ENCODE measurements at places on chromosomes 1 and 21.

DNA sequence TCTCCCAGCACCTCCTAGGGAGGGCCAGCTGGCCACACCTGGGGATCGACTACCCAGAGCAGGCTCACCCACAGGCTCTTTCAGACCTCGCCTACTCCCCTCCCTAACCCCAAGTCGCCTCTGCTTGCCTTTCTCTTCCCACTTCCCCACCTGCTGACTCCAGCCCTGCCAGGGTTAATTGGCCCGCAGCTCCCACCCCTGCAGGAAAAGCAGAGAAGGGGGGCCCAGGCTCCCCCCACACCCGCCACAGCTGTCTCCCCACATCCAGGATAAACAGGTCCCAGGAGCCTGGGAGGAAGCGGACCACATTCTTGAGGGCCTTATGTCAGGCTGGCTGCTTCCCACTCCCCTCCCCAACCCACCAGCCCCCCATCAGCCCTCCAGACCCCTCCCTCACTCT lies 45.0 kb downstream of the TAS1R2 start:
- DNase-seq = peak; percentile 28

DNA sequence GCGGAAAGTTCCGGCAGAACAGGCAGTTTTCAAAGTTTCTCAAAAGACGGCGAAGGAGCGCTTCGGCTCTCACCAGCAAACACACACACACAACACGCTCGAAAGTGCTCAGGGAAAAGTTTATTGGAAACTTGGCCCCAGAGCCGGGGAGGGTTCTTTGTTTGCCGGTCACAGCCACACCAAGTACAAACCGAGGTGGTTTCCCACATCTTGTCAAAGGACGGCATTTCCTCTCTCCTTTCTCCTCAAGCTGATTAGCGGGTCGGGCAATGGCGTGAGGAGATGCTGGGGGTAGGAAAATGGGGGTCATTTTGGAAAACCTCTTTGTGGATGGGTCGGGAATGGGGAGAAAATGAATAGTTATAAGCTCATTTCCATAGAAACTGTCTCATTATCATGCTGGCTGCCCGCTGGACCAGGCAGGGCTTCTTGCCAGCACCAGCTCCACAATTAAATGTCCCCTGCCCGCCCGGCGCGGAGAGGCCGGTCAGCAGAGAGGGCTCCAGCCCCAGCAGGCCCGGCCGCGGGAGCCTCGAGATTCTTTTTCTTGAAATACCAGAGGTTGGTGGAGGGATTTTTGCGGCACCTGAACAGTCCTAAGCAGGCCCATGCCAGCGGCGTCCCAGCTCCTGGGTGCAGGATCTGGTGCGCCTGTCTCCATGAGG lies 92.3 kb downstream of the PRDM16 start:
- no peak for DNase-seq

DNA sequence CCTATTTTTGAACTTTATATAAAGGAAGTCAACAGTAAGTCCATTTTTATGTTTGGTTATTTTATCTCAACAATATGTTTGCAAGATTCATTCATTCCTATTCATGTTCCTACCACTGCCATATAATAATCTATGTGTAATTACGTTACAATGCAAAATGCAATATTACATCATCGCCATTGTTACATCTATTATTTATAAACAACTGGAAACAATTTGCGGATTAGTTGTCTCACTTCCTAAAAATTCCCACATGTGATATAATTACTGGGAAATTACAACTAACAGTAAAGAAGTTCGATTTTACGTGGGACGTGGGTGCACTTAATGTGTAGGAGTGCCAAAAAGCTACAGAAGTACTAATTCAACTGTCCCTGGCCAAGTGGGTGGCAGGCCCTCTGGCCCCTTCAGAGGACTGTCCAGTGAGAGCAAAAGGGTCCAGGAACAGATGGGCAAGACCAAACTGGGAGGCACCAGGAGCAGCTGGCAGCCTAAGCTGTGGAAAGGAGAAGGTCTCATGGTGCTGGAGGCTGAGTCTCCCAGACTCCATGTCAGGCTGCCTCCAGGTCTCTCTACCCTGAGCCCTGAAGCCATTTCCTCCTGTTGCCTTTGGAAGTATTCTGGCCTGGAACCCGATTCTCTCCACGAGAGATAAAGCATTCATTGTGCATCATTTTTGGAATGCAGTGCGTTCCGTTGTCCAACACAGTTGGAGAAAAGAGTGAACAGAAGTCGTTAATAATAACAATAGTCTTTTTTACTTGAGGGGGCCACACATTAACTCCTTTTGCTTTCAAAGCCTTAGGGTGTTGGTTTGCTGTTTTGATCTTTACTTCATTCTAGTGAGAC lies 42.9 kb downstream of the TNNT2 start:
- no peak for DNase-seq

GRCh38 chr1:75768016-75768415 lies 18.0 kb upstream of the RABGGTB start:
- no peak for DNase-seq

- no peak for DNase-seq
Measured at GRCh38 chr1:67367370-67368045, 59.8 kb downstream of the IL12RB2 start.

DNA sequence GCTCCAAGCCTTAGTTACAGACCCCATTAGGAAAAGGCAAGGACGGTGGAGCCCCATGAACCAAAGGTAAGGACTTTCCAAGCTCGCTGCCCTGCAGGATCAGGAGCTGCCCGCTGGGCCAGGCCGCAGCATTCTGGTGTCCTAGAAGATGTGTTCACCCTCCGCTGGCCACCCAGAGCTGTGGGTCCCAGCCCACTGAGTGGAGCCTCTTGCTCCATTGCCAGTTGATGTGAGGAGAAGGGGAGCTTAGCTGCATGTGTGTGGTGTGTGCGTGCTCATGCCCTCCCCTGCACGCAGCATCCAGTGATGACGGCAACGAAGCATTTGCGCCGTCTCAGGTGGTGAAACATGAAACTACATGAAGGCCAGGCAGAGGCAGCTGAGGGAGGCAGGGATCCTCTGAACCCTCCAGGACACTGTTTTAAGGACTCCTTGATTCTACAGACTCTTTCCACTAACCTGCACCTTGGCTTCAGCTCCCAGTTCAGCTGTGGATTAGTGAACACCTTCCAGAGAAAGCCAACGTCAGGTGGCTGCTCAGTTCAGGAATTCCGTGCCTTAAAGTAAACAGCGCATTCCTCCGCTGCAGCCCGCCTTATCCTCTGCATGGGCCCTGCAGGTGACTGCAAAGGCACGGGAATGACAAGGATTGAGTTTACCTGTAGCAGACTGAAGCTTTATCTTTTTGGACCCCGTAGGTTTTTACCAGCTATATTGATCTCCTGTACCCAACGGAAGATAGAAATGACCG lies 48.7 kb downstream of the SMYD2 start:
- no peak for DNase-seq

- DNase-seq = no peak
Measured at GRCh38 chr1:170215072-170215885, 69.5 kb downstream of the NTMT2 start.

- DNase-seq = no peak
Measured at GRCh38 chr1:145877923-145878486, 7.7 kb downstream of the ANKRD35 start.

- DNase-seq = no peak
Measured at GRCh38 chr21:18294100-18294499, 49.5 kb downstream of the CHODL start.

DNA sequence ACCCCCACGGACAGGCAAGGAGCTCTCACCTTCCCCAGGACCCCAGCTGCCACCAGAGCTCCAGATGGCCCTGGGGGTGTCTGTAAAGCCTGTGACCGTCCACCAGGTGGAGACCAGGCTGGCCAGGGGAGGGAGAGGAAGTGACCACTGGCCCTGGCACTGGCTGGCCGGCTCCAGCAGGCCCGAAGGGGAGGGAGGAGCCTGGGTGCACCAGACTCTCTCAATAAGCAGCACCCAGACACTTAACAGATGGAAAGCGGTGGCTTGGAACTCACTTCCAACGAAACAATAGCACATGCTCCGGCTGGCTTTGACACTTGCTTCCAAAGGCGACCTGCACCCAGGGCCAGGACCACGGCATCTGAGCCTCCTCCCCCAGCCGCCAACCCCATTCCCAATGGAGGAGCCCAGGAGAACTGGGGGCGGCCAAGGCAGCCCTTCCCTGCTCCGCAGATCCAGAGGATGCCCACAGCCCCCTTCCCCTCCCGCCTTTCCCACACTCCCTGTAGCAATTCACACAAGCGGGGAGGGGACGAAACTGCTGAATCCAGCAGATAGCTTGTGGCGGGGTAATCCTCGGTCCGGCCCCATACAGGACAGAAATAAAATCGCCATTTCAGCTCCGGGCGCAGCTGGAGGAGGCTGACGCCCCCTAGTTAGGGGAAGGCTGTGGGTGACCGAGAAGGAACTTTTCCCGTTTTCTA lies 742 bp upstream of the PDE9A start:
- DNase-seq = no peak

DNA sequence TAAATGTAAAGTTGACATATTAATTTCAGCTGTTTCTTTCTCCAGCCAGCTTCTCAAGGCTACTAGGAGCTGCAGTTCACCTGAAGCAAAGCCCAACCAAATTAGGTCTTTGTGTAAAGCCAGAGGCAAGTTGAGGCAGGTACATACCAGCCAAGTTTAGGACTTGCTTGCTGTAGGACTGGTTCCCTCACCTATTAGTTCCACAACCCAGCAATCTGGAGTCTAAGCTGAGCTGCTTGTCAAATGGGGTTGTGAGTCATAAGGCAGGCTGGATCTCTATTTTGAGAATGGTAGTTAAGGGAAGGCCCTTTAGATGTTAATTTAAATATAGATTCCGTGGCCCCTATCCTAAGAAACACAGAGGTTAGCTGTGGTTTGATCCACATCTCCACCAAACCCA lies 7.6 kb upstream of the FLG2 start:
- DNase-seq = no peak

DNA sequence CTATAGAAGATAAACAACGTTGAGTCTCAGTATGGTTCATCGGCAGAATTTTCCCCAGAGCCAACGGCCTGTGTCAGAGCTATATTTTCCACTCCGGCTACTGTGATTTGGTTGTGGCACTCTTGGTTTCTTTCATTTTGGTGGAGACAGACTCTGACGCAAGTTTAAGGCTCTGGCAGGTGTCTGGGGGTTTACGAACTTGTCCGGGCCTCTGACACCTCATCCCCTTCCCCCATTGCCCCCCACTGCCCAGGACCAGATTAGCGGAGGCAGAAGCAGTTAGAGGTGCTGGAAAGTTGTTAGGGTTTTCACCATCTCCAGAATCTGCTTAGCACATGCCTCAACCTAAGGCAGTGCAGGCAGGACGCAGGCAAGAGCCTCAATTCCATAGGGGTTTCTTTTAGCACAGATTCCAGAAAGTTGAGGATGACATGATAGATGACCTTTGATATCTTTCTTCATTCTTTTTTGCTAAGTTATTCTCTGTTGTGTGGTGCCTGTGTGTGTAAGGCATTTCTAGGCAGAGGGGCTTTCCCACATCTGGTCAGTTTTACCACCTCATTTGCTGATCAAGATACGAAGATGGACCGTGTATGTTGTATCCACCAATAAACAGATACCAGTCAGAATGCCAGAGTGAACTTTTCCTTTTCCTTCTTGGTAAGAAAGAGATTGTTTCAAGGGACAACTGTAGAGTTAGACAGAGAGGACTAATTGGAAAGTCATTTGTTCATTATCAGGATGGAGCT lies 18.4 kb upstream of the IL10 start:
- no peak for DNase-seq
